Activated CD8-positive, alpha-beta memory T cell treated with anti-CD3 and anti-CD28 coated beads for 48 hours (primary cell): ENCODE measurements at places on chromosomes 7 and 10.

- DNase-seq: no peak
These were observed at the start of gene PRRT4 for GRCh38 chr7:128361411-128362379. Gene PRRT4, minus strand, starts transcription at chr7:128361690.

DNA sequence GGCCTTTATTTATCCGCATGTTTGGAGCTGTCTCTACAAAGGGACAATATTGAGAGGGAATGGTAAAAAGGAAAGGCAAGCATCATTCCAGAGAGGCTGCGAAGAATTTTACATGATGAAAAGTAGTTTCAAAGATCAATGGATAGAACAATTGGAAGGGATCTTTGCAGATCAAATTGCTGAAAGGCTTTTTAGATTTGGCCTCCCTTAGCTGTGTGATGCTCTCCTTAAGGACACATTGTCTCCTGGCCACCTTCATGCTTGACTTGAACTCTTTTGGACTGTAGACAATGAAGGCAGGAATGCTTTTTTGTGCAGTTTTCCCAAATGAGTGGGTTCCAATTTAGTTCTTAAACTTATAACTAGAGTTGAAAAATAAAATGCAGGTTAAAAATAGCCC, 344.7 kb downstream of the ARL4A start:
- DNase-seq: no peak

- no peak for DNase-seq
These were observed 16.0 kb downstream of the FZD1 start for GRCh38 chr7:91280185-91280584.

DNA sequence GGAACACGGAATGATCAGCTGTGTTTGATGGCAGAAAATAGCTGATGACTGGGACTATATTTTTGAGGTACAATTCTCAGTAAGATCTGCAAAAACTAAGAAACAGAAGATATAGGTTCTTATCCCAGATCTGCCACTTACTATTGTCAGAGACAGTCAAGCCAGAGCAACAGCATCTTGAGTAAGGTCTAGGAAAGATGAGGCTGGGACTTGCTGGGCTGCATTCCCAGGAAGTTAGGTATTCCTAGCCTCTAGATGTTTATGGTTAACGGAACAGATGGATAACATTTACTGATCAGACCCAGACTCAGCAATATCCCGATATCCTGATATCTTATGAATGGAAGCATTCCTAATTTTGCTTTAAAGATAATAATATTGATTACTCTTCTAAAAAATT, 68.7 kb upstream of the DNAJB12 start:
- no peak for DNase-seq

- DNase-seq: no peak
These were observed 156.7 kb downstream of the CDH23 start for GRCh38 chr10:71553432-71553831.

- DNase-seq: no peak
These were observed 126.9 kb downstream of the CXCL12 start for GRCh38 chr10:44258019-44258418.

GRCh38 chr7:151306860-151307259, 34.8 kb upstream of the NUB1 start:
- DNase-seq: no peak

- no peak for DNase-seq
These were observed 637.3 kb downstream of the SUGCT start for GRCh38 chr7:40772096-40772495.

- DNase-seq: no peak
These were observed 344.8 kb upstream of the FZD8 start for GRCh38 chr10:35986756-35987502.

GRCh38 chr7:98562871-98563495, 54.1 kb upstream of the NPTX2 start:
- DNase-seq: no peak

- no peak for DNase-seq
These were observed 231.7 kb downstream of the USP6NL start for GRCh38 chr10:11379771-11380170.

DNA sequence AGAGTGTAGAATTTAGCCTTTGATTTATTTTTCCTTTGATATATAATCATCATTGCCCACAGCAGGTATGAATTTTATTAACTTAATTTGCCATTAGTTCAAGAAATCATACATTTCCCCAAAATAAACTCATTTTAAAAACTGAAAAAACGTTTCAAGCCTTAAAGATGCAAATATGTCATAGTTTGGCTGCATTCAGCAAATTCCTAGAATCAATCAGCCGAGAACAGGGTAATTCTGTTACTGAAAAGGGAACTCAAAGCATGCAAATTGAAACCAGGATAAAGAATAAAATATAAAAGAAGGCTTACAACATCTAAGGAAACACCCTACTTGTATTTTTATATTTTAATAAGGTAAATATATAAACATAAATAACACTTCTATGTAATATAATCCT, 233.8 kb upstream of the PRKCQ start:
- DNase-seq: no peak

DNA sequence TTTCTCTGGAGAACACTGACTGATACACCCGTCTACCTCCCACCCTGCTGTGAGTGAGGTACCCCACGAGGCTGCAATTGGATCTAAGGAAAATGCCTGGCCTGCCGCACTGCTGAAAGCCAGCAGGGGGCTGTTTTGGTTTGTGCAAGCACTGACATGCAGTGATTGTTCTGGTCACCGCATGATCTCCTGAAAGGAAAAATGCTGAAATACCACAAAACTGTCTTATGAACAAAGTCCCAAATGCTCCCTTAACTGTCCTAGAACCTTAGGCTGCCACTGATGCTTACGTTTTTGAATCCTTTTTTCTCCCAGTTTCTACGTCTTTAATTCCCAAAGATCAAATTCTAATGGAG, 132.7 kb downstream of the JCAD start:
- no peak for DNase-seq

DNA sequence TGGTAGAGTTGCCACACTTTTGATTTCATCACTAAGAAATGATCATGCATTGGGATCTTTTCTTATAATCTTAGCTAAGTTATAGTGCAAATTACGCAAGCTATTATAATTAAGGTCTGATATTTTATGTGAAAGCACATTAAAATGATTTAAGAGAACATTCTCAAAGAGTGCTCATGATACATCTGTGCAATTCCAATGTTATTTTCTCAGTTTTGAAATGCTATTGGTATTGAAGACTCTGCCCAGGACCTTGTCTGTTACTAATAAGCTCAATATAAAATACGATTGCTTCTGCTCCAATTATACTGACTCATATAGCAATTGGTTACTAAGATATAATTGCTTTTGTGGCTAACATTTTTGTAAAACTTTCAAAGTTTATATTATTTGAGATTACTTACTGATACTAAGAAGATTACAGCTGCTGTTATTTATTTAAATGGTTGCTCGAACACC, 180.9 kb downstream of the ADAM12 start:
- DNase-seq: no peak

DNA sequence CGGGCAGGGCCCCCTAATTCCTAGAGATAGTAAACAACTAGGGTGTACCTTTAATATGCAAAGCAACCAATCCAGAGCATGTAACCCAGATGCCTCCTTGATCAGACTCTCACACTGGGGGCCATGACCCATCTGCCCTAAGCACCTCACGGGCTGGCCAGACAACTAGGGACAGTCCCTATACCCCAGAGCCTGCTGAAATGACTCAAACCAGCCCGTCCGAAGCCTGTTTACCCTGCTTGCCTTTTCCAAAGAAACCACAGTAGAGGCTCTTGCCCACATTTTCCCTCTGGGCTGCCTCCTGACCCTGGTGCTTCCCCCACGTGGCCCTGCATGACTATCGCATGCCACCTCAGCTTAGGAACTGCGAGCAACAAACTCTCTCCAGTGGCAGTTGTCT, 46.2 kb downstream of the RGS10 start:
- DNase-seq: no peak

DNA sequence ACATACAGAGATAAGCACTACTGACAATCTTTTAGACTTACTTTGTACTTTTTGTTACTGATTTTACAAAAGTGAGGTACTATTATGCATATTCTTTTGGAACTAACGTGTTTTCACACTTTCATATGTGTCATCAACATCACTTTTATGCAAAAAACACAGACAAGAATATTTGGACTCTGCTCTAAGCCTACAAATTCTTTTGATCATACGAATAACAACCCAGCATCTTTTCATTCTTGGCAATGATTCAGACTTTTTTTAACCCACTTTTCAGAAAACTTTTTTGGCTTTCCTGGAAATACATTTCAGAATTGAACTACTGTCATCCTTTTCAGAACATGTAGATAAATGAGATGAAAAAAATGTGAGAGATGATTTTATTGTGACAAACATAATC, 30.2 kb downstream of the USP6NL start:
- DNase-seq: no peak

DNA sequence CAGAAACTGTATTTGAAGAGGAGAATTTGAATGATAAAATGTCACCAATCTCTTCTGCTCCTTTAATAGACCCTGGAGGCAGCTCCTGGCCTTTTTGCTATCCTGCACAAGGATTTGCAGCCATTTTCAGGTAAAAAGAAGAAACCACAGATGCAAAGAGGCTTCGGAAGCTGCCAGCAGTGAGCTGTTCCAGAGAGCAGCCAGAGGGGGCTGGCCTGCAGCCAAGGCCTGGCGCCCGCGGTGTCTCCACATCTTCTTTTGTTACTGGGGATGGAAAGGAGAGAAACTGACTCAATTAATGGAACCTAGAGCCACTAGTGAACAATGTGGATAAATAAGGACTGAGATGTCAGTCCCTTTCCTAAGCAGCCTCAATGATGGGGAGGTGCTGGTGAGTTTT, 23.9 kb upstream of the GPR26 start:
- DNase-seq: no peak

DNA sequence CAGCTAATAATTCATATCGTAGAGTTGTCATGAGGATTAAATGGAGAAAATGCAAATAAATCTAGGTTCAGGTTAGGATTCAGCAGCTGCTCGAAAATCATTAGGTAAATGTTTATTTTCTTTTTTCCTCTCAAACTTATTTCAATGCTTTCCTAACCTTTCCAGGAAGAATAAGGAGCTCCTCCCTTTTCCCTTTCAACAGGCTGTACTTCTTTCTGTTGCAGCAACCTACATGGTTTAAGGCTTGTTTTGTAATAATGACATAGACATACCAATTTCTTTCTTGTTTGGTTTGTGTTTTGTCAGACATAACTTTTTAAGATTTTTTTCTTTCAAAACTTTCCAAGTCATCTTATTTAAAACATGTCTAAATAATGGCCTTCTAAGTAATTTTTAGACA, 18.2 kb downstream of the GPR141 start:
- DNase-seq: no peak

DNA sequence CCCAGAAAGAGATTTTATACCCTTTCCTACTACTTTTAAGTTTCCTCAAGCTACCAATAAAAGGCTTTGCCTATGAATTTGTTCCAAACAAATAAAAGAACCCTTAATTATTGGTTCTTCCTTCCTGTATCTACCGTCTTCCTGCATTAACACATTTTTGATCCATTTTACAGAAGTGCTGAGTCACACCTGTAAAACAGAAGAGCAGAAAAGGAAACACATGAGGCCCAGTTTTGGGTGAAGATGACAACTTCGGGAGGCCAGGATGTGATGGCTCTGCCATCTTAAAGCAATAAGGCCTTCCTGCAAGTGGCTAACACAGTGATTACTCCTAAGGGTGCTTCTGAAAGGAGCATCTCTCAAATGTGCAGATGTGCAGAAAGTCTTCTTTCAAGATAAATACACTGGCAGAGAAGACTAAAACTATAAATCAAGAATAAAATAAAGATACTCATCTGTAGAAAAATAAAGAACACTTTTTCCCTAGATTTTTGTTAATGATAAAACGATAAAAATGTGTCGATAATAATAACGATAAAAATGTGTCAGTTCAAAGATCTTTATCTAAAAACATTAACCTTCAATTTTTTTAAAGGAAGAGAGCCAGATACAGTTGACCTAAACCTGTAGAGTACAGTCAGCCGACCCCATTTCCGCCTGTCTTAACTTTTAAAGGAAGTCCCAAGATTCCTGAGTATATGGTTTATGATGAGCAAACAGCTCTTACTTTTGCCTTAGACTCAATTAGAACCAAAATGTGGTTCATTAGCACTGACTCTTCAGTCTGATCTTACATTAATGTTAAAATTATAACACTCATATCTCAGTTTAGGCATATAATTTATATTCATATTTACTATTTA, 108.6 kb downstream of the UBE2H start:
- DNase-seq: no peak

- DNase-seq: no peak
These were observed 12.4 kb downstream of the CPA5 start for GRCh38 chr7:130356876-130357611.

- no peak for DNase-seq
These were observed 1.9 kb upstream of the VOPP1 start for GRCh38 chr7:55574051-55574717.
